Stimulated activated CD8-positive, alpha-beta memory T cell treated with anti-CD3 and anti-CD28 coated beads, Interleukin-4, amount 100 ng/mL, for 1 hour (primary cell): ENCODE measurements at places on chromosomes 12 and 14.

DNA sequence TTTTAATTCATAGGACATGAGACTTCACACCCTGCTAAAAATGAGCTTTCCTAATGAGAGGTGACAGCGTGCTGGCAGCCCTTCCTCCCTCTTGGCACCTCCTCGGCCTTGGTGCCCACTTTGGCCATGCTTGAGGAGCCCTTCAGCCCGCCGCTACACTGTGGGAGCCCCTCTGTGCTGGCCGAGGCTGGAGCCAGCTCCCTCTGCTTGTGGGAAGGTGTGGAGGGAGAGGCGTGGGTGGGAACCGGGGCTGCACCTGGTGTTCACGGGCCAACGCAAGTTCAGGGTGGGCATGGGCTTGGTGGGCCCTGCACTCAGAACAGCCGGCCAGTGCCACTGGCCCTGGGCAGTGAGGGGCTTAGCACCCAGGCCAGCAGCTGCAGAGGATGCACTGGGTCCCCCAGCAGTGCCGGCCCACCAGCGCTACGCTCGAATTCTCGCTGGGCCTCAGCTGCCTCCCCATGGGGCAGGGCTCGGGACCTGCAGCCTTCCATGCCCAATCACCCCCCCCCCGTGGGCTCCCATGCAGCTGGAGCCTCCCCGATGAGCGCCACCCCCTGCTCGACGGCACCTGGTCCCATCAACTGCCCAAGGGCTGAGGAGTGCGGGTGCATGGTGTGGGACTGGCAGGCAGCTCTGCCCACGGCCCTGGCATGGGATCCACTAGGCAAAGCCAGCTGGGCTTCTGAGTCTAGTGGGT lies 22.7 kb upstream of the B4GALNT1 start:
- no peak for DNase-seq

DNA sequence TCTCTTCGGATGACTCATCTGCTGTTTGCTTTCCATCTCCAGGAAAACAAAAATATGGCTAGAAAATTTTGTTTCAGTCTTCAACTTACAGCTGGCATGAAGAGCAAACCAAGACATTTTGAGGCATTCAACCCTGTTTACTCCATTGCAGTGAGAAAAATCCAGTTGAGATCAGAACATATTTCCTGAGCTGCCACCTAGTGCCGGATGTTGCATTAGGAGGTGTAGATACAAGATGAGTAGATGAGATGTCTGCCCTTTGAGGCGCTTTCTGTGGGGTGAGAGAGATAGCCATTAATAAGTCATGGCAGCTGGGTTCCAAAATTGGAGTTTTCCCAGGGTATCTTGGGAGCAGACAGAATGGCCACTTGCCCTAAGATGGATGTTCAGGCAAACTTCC lies 171.1 kb downstream of the PRKCH start:
- DNase-seq: no peak

- DNase-seq: no peak
These were observed 74.4 kb downstream of the ARMH4 start for GRCh38 chr14:58077621-58078020.

GRCh38 chr12:131482199-131482598 lies 228.7 kb upstream of the SFSWAP start:
- DNase-seq: no peak

DNA sequence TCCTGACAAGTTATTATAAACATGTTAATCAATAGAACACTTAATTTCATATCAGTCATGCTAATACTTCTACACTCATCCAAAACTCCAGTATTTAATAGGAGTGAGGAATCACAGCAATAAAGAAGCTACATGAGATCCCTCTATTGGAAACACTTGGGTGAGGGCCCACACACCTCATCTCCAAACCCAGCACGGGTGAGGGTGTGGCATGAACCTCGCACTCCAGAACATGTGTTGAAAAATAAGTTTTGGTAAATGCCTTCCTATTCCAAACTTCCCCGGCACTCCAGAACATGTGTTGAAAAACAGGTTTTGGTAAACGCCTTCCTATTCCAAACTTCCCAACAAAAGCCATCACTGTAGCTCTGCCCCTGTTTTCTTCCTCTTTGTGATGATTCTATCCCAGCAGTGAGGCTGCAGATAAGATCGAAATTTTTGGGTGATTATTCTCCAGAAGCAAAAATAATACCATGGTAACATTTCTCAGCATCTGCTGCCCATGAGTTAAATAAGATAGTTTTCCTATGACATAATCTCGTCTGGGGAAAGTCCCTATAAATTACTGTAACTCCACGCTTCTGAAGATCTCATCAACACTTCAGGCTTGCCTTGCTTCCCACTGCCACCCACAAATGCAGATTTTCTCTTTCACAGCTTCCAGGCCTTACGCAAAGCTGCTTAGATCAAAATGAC lies 24.4 kb upstream of the PTPRB start:
- DNase-seq: no peak

DNA sequence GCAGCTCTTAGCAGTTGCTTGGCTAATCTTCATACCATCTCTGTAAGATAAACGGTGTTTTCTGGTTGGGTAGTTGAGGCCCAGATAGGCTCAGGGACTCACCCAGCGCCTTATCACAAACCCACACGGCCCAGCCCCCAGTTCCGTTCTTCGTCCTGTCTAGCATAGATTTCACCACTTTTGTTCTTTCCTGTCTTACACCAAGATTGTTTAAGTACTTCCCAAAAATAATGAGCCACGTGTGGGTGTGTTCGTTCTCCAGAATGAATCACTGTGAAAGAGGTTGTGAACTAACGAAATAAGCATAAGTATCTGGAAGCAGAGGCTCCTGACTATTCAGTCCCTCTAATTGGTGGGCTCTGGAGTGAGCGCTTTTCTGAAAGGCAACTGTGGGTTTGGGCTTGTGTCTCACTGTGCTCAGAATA lies 21.4 kb downstream of the ACVR1B start:
- DNase-seq: no peak
